ENCODE measurements at places on chromosomes 2 and 18.

- no peak for DNase-seq
Measured at GRCh38 chr18:63290821-63291200, 28.8 kb downstream of the BCL2 start.

- DNase-seq = no peak
Measured at GRCh38 chr2:73933194-73933593, 6.5 kb downstream of the DGUOK start.

DNA sequence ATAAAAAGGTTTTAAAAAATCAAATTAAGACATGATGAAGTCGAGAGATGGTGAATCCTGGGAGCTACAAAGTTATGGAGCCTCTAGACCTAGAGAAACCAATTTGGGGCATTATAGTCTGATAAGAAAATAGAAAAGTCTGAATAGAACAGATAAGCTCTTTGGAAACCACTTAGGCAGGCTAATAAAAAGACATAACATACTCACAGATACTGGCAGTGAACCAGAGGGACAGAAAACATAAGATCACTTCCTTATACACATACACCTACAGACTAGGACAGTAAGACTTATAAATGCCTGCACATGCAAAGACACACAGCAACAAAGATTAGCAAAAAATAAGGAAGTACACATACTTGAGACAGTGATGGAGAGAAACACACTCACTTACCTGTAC is 20.0 kb downstream of the SMC6 start:
- DNase-seq = no peak

GRCh38 chr18:47754311-47755101 is 176.0 kb downstream of the SMAD2 start:
- DNase-seq = peak; percentile 11

GRCh38 chr2:238450440-238450861 is 23.7 kb downstream of the ASB1 start:
- no peak for DNase-seq

DNA sequence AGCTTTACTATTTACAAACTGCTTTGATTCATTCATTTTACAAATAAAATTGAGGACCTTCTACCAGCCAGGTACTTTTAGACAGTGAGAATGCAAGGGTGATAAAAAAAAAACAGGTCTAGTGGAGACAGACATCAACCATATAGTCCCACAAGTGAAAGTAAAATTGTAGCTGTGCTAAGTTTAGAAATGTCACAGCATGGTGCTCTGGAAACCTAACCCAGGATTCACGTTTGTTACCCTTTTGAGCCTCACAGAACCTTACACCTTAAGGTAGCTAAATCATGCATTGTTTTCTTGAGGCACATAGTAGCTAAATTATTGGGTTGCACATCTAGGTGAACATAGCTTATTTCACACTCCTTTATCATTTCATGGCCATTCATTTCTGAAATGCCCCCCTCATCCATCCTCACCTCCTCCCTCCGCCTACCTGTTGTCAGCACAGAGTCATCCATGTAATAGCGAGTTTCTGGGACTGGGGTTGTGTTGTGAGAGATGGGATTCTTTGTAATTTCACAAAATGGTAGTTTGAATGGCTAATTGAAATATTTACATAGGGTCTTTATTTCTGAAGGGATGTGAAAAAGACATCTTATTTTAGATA is 7.1 kb downstream of the MTA3 start:
- no peak for DNase-seq

DNA sequence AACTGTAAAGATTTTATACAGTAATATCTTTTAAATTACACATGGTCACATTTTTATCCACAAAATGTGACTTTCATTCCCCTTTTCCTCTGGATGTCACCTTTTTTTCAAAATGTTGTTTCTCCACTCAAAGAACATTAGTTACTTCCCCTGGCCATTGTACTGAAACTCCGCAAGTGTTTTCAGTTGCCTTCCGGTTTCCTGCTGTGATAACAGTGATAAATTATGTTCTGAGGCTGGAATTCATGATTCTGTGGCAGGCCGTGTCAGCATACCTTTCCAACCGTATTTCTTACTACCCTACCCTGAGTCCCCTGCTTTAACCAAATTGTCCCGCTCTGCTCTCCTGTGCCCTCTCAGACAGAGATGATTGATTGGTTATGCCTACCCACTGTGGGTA is 53.5 kb downstream of the MGAT5 start:
- DNase-seq = no peak

DNA sequence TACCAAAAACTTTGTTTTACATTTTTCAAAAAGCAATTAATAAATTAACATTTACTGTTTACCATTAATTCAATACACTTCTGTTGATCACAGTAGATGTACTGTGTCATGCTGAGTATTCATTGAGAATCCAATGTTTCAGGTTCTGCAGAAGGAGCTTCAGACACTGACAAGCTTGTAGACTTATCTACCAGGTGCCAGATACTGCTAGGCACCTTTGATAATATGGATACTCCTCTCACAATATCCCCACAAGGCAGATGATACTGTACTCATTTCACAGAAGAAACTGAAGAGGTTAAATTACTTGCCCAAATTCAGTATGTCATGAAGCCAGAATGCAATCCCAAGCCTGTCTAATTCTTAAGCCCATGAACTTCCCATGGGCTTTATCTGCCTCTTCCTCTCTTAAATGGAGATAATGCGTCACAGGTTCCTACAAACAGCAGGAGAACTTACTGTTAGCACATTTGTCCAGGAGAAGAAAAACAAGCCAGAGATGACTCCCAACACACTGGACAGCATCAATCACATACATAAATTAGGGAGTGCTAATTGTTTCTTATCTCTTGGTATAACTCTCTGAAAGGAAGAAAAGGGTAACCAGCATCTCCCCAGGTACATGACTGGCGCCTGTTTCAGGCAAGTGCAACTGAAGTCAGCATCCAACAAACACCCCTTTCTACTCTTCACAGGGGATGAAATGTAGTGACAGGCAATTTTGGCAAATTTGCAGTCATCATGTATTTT is 27.4 kb downstream of the ITSN2 start:
- no peak for DNase-seq

DNA sequence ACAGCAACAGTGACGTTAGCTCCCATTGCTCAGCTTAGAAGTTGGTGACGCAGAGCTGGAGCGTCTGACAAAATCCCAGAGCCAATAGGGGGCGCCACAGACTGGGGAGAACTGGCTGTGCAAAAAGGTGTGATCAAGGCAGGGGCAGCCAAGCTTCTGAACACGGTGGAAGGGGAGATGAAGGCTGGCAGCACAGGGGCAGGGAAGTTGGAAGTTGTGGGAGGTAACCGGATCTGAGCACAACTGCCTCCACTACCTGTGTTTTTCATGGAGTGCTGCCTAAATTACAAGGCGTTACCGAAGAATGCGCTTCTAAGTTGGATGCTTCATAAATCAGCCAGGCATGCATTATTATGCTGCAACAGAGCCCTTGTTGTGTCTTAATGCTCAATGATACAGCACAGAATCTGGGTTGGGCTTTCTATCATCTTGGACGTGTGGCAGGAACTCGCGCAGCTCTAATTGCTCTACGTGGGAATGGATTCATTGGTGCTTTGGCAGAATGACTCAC is 370.0 kb downstream of the SLC4A3 start:
- peak; percentile 53 for DNase-seq

GRCh38 chr2:109256111-109256510 is 127.1 kb downstream of the SH3RF3 start:
- no peak for DNase-seq

- DNase-seq = no peak
Measured at GRCh38 chr2:134550566-134551164, 168.1 kb downstream of the TMEM163 start.

DNA sequence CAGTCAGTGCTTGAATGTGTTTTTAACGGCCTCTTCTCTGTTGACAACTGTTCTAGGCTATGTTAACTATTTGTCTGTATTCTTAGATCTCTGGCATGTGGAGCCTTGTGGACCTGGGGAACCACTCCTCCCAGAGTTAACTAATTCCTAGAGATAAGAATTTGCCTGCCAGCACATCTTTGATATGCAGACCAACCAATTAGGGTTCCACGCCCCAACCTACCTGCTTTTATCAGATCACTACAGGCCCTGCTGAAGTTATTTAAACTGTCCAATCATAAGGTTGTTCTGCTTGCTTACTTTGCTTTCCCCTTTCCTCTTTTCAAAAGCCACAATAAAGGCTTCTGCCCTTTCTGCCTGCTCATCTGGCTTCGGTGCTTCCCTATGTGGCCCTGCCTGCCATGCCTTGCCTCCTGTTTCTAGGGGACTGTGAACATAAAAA is 8.5 kb upstream of the CYBRD1 start:
- no peak for DNase-seq

DNA sequence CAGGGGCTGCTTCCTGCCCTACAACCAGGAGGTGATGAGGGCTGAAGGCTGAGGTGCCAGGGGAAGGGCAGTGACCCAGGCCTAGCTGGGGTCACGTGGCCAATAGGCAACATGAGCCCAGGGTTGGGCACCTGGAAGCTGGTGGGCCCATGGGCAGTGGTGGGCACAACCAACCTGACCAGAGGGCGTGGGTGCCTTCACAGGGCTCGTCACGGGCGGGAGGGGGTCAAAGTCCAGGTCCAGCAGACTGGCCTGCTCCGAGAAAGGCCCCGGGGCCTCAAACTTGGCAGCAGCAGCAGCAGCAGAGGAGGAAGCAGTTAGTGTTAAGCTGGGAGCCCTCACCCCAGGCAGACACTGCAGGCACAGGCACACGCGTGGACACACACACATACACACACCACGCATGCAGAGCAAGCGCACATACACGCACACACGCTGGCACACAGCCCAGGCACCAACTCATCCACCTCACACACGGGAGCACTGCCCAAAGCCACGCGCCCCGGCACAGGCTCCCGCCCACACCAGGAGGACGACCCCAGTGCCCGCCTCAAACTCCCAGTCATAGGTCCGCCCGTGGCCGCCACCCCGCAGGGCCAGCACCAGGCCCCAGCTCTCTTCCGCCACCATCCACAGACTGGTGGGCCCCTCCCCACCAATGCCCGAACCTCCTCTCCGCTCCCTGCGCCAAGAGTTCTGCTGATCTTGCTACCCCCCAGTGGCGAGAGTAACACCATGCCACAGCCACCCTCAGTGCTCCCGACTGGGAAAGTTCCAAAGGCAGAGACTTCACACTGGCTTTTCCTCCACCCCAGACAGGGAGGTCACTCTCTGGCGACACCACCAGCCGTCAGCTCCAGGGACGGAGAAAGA is 53.0 kb downstream of the BIN1 start:
- no peak for DNase-seq

DNA sequence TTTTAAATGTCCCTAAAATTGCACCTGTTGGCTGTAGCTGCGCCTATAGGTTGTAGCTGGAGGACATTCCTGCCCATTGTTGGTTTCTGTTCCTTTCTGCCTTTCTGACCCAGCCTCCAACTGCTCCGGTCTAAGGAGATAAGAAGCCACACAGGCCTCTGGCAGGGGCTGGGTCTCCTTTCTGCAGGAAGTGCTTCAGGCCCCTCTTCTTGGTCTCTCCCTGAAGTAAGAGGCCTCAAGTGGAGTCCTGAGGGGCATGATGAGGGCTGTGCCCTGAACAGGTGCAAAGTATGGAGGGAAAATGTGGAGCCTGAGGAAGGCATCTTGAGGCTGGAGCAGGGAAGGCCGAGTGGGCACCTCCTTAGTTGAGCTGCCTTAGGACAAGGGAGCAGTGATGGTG is 10.4 kb upstream of the SFTPB start:
- DNase-seq = no peak

GRCh38 chr2:41399437-41400087 is 648.3 kb upstream of the PKDCC start:
- DNase-seq = no peak

DNA sequence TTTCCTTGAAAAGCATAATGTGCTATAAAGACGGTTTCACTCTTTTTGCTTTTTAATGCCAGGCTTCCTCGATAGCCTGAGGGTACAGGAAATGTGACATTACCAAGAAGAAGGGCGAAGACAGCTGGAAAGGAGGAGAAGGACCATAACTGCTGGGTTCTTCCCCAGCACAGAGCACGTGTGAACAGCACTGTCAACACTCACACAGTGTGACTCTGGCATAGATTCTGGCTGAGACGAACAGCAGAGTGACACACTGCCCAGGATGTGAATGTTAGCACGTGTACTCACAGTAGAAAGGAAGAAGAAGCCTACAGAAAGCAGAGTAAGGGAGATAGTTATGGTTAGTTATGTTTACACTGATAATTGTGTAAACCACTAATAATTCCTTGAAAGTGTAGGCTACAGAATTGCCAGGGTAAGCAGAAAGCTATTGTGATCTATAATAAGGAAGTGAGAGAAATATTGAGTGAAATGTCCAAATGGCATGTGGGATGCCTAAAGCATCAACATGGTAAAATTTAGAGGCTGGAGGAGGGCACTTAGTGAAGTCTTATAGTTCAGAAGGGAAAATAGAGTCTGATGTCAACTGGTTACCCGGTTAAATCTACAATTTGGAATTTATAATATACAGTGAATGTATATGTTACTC is 198.2 kb downstream of the DLGAP1 start:
- no peak for DNase-seq

DNA sequence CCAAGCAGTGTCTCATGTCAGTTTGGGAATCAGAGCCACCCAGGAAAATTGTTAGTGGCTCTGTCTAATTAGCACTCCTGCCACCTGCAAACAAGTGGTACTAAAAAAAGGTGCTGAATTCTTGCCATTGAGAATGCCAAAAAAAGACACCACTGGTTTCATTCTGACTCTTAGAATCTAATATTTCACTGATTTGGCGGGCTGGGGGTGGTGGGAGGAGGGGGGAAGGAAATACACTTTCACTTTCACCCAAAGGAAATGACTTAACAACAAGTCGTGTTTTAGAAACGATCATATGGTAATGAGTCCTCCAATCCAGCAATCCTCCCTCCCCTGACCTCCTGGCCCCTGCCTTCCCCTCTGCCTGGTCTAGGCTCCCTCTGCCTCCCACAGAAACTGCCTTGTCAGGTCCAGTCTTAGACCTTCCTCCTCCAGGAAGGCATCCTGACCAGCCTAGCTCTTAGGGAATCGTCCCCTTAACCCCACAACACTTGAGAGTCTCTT is 4.4 kb upstream of the KLHL29 start:
- no peak for DNase-seq

- no peak for DNase-seq
Measured at GRCh38 chr18:38718365-38718901, 1152.8 kb upstream of the CELF4 start.

DNA sequence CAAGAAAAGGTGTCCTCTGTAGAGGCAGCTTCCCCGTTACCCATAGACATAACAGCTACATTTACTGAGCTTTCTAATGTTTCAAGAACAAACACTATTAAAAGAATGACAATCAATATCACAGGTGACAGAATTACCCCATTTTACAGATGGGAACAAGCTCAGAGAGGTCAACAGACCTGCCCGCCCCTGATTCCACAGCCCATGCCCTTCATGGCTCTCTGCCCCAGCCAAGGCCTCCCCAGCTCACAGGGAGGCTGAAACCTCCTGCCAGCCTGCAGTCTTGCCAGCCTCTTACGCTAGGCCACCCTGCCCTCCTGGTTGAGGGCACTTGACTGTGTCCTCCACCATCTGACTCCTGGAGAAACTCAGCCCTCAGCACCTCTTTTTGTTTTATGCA is 19.1 kb upstream of the SLC35F6 start:
- no peak for DNase-seq

GRCh38 chr18:63757541-63757940 is 17.7 kb upstream of the SERPINB7 start:
- no peak for DNase-seq

Data from fibroblast of skin of scalp (primary cell).